ENCODE measurements at places on chromosomes 11 and 22.
A peak's percentile ranks its signal among the peaks of the same experiment; 100 is the strongest.

DNA sequence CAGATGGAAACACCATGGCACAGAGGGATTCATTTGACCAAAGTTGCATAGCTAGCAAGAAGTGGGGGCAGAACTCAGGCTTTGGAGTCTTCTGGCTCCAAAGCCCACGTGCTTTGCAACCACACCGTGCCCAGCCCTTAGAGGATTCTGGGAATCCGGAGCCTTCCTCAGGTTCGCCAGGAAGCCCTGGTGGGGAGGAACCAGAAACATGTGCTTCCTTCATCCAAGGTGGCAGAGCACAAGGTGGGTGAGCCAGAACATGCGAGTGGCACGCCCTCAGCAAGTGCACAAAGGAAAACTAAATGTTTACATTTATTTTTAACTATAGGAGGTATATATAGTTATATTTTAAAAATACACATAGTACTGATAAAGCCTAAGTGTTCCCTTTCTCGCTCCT lies 151.9 kb upstream of the NECTIN1 start:
- no peak for DNase-seq

- DNase-seq: no peak
These were observed 23.5 kb downstream of the FZD4 start for GRCh38 chr11:86931548-86932258.

DNA sequence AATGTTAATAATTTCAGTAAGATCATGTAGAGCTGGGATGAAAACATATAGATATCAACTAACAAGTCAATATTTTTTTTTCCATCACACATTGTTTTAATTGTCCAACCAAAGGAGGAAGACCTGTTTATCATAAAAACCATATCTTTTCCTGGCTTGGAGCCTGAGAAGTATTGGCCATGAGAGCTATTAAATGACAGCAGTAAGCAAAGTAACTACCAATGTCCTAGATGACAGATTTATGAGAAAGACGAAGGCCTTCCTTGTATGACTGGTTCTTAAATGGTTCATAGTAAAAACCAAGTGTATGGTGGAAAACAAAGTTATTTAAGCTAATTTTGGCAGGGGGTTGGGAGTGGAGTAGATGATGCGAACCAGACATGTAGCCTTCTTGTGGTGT lies 1147.1 kb upstream of the TENM4 start:
- DNase-seq: no peak

- DNase-seq: no peak
These were observed at the start of gene APOL1 for GRCh38 chr22:36252754-36253522. Gene APOL1, plus strand, starts transcription at chr22:36253133. Its CDS starts 1,823 bp downstream, at chr22:36254956.

GRCh38 chr11:61171907-61172306 lies 10.7 kb upstream of the VPS37C start:
- no peak for DNase-seq

GRCh38 chr11:66007201-66007634 lies 4.6 kb upstream of the CST6 start:
- no peak for DNase-seq

GRCh38 chr22:29768052-29768693 lies 1.0 kb downstream of the UQCR10 start:
- DNase-seq: no peak

- no peak for DNase-seq
These were observed 74.1 kb downstream of the PIWIL4 start for GRCh38 chr11:94641167-94641761.

- DNase-seq: no peak
These were observed 14.9 kb downstream of the HEPHL1 start for GRCh38 chr11:94036096-94036495.

DNA sequence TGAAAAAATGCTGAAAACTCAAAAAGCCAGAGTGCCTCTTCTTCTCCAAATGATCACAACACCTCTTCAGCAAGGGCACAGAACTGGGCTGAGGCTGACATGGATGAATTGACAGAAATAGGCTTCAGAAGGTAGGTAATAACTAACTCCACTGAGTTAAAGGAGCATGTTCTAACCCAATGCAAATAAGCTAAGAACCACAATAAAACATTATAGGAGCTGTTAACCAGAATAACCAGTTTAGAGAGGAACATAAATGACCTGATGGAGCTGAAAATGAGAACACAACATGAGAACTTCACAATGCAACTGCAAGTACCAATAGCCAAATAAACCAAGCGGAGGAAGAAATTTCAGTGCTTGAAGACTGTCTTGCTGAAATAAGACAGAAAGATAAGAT lies 9.2 kb downstream of the OR56B4 start:
- no peak for DNase-seq

GRCh38 chr11:31680770-31681169 lies 130.4 kb downstream of the PAX6 start:
- no peak for DNase-seq

- DNase-seq: no peak
These were observed 59.9 kb downstream of the TRAF6 start for GRCh38 chr11:36450110-36450572.

GRCh38 chr22:17199003-17199731 lies 20.1 kb downstream of the ADA2 start:
- peak; percentile 62 for DNase-seq

- no peak for DNase-seq
These were observed 13.1 kb downstream of the UBASH3B start for GRCh38 chr11:122668562-122669090.

DNA sequence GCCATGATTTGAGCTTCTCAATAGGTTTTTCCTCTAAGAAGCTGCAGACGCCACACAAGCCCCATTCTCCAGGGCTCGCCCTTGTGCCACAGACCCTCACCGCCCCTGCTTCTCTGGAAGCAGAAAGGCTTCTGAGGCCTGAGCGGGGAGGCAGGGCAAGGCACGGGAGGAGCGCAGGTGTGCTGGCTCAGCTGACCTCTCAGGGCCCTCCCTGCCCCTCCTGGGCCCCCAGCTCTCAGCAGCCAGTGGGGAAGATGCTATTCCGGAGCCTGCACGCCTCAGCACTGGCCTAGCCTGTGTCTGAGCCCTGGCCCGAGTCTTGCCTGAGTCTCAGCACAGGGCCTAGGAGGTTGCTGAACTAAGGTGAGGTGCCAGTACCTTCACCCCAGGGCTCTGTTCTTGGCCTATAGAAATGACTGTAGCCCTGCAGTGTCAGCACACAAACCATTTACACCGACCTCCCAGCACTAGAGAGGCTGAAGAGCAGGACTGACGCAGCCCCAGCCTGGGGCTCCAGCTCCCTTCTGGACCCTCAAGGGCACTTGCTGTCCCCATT lies 47.1 kb upstream of the LMO1 start:
- peak; percentile 19 for DNase-seq

DNA sequence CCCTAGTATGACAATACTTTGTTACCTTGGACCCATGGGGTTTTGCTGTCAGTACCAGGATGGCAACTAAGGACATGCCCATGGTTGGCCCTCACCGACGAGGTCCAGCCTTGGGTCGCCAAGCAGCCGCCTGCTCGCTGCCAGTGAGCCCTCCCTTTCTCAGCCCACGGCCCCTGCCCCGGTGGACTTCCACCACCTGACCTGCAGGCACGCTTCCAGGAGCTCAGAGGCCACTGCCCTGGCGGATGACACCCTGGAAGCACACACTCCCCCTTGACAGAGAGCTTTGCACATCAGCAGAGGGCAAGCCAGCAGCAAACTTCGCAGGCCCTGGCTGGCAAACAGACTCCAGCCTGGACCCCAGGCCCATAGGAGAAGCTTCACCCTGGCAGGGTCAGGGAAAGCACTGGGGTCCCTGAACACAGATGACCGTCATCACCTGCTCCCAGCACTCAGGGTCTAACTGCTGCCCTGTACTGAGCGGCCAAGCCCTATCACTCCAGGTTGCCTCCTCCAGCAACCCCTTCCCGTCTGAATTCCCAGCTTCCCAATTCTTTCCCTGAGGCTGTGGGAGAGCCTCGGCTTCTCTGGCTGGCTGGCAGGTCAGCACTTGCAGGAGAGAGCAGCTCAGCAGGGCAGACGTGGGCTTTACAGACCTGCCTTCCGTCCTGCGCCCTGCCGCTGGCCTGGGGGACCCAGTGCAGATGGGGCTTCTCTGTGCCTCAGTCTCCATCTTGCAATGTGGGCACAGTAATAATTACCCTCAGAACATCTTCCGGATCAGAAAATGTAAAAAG lies 2.7 kb upstream of the PPARA start:
- DNase-seq: no peak

- DNase-seq: no peak
These were observed 12.0 kb downstream of the SPTBN2 start for GRCh38 chr11:66716996-66717395.

DNA sequence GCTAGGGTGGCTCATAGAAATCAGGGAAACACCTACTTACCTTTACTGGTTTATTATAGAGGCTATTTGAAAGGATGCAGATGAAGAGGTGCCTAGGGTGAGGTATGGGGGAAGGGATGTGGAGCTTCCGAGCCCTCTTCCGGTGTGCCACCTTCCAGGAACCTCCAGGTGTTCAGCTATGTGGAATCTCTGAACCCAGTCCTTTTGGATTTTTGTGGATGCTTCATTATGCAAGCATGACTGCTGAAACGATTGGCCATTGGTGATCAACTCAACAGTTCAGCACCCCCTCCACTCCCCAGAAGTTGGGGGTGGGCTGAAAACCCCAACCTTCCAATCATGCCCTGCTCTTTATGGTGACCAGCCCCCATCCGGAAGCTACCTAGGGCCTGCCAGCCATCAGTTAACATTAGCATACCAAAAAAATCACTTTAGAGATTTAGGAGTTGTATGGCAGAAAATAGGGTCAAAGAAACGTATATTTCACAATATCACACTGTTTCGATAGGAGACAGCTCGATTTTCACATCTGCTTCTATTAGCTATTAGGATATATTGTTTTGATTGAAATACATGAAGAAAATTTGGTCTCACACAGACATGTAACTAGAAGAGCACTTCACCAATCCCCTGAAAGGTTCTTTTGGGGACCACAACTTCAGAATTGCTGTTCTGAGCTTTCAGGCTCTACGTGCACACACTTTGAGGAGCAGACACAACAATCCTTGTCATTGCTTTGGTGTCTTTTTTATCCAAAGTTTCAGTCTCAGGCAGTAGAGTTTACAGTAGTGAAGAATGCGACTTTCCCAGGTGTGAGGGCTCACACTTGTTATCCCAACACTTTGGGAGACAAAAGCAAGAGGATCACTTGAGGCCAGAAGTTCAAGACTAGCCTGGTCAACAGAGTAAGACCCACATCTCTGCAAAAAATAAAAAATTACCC lies 3.3 kb upstream of the POLR2G start:
- no peak for DNase-seq

GRCh38 chr11:32444186-32444585 lies 8.8 kb upstream of the WT1 start:
- DNase-seq: no peak

DNA sequence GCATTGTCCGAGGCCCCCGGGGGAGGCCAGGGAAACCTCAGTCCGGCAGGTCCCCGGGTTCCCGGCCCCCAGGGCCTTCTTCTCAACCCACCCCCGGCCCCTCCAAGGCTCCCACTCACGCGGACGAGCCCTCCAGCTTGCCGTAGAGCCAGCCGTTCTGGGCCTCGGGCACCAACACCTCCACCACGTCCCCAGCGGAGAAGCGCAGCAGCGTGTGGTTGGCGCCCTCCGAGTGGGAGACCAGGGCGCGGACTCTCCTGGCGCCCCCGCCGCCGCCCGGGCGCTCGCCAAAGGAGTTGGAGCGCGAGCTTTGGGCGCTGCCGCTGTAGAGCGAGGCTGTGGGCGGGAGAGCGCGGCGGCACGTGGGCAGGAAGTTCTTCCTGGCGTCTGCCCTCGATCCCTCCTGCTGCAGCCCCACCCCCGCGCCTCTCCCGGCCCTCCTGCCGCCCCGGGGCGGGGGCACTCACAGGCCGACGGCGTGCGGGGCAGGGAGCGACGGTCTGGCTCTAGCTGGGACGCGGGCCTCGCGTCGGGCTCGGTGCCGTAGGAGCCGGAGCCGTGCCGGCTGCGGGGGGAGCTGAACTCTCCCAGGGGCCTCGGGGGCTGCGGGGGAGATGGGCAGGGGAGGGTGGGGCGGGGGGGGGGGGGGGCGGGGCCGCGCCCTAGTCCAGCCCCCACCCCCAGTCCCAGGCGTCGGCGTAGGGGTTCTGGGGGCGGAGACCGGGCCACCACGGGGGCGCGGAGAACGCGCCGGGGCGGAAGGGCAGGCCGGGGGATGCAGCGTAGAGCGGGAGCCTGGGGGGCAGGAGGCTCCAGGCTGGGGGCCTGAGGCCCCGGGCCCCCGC lies 4.9 kb upstream of the SLC16A8 start:
- no peak for DNase-seq

- DNase-seq: no peak
These were observed 95.5 kb downstream of the PGR start for GRCh38 chr11:101034076-101034475.

DNA sequence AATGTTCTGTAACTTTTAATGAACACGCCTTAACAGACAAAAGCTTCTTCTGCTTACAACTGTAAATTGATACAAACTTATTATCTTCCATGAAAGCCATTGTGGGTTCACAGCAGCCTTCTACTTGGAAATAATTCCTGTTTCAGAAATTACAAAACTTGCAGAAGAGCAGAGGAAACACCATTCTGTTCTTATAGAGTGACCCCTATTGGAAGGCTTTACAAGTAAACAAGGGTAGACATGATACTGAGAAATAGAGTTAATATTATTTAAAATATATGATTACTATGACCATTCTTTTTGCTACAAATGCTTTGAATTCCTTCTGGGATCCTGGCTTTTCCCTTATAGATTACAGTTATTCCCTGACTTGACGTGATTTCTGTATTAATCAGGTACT lies 32.4 kb upstream of the KCNA4 start:
- DNase-seq: no peak

- DNase-seq: no peak
These were observed 10.9 kb downstream of the MRGPRF start for GRCh38 chr11:69002110-69002569.

DNA sequence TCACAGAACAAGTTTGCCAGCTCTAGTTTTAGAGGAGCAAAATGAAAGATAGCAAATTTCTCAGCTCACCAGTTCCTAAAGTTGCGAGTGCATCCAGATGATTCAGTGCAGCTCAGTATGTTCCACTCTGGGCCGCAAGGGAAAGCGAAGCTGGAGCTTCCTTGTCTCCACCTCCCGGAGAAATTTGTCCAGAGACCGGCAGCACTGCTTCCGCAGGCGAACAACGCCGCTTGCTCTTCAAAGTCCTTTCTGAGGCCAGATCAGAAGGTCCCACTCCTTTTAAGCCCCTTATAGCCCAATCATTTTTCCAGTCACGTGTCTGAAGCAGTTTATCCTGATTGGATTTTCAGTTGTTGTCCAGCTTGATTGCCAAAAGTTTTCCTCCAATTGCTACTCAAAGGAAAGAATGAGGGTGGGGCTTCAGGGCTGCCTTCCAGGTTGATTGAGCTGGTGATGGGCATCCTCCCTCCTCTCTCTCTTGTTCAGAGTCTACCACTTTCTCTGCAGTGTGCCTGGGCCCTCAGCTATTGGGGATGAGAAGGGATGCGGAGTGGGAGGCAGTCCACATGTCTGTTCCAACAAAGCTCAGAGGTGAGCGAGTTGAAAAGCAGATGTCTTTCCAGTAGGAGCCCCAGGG lies at the start of gene ZNF280A:
ZNF280A (minus strand) TSS at position 251 of the 637 bp plus-strand sequence. CDS start 4,640 bp downstream, outside the sequence.
- DNase-seq: no peak

DNA sequence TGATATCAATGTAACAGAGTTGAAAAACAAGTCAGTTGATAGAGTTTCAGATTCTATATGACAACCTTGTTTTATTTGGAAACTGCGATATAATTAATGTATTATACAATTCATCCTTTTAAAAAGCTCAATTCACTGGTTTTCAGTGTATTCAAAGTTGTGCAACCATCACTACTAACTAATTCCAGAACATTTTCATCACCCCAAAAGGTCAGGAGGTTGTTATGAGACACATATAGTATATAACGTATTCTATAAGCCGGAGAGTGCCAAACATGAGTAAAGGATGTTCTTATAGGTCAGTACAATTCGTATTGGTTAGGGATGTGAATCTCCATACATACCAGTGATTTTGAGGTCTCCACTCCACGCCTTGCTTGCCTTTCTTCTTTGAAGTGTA lies 40.1 kb upstream of the UCP3 start:
- DNase-seq: no peak
